ENCODE measurements at places on chromosomes 1 and 21.

GRCh38 chr1:182135946-182136345, 74.4 kb upstream of the ZNF648 start:
- DNase-seq = no peak

DNA sequence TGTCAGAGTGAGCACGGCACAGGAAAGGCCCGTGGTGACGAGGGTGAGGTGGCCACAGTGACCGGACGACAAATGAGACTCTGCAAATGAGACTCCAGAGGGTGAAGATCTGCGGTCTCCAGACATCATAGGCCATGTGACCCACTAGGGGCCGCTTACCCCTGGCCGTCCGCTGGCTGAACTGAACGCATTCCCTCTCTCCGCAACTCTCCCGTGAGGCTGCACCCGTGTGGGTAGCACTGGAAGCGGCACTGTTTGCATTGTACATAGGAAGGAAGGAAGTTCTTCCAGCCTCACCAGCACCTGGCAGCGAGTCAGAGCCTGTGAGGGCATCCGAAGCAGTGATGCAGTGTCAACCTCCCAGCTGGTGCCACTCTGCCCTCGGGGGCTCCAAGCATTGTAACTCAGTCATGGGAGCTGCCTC, 23.6 kb upstream of the SPSB1 start:
- no peak for DNase-seq

DNA sequence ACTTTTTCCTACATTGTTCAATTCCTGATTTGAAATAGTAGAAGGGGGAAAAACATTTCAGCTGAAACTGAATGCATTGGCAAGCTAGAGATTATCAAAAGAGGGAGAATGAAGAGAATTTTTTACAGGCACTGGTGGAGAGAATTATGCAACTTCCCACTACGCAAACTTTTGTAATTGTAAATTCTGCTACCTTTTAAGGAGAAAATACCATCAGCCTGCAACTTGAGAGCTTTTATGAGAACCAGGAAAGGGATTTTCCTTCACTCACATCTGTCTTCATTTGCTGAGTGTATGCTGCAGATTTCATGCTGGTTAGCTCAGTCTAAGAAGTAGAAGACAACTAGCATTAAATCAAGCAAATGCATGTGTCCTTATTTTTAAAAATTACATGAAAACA, 43.7 kb downstream of the ADAMTS1 start:
- no peak for DNase-seq

GRCh38 chr1:21115098-21115760, 61.5 kb downstream of the EIF4G3 start:
- no peak for DNase-seq

GRCh38 chr1:207031632-207032264, 808 bp downstream of the C1orf116 start:
- DNase-seq = no peak

- DNase-seq = no peak
These were observed 68.7 kb downstream of the DENND1B start for GRCh38 chr1:197706601-197707000.

GRCh38 chr1:64923294-64923718, 43.0 kb downstream of the JAK1 start:
- DNase-seq = no peak

GRCh38 chr1:116290085-116290705, 82.8 kb upstream of the ATP1A1 start:
- DNase-seq = no peak

- DNase-seq = no peak
These were observed 47.9 kb downstream of the LGR6 start for GRCh38 chr1:202241376-202242079.

Data from effector memory CD4-positive, alpha-beta T cell (primary cell).